ENCODE measurements at places on chromosomes 2 and 18.

GRCh38 chr2:112084689-112085374 lies 29.8 kb downstream of the TMEM87B start:
- DNase-seq: no peak

DNA sequence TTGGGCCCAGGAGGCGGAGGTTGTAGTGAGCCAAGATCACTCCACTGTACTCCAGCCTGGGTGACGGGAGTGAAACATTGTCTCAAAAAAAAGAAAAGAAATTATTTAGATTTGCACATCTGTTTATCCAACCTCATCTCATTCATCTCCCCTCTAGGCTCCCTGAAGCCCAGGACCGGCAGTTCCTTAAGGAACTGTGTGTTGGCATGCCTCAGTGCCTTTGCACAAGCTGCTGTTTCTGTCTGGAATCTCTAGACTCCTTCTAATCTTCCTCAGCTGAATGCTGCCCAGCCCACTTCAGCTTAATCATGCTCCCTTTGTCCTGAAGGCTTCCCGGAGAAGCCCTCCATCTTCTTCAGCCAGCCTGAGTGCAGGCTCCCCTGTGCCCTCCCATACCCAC lies 10.9 kb upstream of the RFX8 start:
- DNase-seq: no peak

DNA sequence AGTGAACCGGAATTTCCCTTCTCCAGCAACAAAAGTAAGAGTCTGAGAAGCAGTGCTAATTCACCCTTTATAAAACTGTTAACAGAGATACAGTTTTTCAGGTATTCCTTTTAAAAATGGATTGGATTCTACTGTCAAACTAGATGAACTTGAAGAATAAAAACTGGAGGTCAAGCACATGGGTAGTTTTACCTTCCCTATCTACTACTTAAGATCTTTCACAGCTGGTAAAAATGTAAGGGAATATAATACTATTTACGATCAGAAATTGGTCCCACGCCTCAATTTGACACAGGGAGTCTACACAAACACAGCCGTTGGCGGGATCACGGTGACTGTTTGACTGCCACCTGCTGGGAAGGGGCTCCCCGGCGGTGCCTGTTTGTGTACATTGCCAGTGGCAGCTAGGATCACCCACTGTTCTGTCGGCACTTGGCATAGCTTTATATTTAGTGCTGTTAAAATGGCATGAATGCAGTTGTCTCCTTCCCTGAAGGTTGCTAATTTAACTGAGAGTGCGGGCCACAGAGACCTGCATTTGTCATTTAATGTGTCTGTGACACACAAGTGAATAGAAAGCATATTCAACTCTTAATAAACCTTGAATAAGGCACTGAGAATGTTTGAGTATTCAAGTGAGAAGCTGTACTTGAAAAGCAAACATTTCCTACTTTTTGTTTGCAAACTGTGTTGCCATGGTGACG lies 59.5 kb downstream of the ABCG8 start:
- DNase-seq: no peak

DNA sequence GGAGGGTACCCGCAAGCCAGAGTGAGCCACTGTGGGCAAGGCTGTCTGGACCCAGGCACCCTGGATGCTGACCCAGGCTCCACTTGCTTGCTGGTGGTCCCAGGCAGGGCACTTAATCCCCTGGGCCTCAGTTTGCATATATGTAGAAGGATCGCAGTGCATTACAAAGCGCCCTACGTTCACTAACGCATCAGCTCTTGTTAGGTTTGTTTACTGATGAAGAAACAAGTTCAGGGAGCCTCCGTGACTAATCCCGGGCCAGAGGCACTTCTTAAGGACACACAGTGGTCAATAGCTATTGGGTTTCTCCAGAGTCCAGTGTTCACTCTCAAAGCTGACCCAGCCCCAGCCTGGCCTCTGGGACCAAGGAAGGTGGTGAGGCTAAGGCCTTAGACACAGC lies 70.2 kb downstream of the LBH start:
- DNase-seq: no peak

- DNase-seq: no peak
These were observed 75.2 kb upstream of the EPB41L5 start for GRCh38 chr2:119937680-119938079.

GRCh38 chr18:75223687-75224347 lies 13.2 kb downstream of the TSHZ1 start:
- no peak for DNase-seq

- peak; percentile 28 for DNase-seq
These were observed 107.2 kb downstream of the CD226 start for GRCh38 chr18:69840445-69840844.

DNA sequence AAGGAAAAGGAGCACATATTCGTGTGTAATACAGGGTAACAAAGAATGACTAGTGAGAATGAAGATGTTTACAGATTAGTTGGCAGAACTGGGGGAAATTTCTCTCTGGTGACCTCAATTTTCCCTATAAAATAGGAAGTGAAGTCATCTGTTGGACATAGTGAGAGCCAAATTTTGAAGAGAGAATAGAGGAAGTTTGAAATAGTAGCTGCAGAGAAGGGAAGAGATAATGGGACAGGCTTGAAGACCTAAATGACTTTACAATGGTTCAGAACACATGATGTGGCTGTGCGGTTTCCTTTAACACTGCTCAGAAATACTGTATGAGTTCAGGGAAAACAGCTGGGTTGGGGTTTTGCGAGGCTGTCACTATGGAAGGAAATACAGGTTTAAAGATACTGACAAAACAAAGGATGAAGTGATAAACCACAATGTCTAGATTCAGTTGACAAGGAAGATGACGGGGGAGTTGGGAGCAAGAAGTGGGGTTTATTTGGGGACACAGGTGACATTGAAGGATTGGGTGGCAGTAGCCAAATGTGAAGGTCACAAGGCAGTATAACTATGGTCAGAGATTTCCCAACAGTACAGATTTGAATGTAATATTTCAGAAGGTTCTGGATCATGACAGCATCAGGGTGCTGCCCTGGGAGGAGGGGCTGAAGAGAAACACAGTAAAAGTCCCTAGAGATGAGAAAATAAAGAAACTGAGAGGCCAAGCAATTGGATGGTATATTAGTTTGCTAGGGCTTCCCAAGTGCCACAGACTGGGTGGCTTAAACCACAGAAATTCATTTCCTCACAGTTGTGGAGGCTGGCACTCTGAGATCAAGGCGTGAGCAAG lies 82.6 kb upstream of the TANK start:
- DNase-seq: peak; percentile 64

GRCh38 chr2:75523313-75524275 lies 37.1 kb downstream of the EVA1A start:
- DNase-seq: peak; percentile 96

GRCh38 chr18:47815486-47816270 lies 114.8 kb downstream of the SMAD2 start:
- no peak for DNase-seq

DNA sequence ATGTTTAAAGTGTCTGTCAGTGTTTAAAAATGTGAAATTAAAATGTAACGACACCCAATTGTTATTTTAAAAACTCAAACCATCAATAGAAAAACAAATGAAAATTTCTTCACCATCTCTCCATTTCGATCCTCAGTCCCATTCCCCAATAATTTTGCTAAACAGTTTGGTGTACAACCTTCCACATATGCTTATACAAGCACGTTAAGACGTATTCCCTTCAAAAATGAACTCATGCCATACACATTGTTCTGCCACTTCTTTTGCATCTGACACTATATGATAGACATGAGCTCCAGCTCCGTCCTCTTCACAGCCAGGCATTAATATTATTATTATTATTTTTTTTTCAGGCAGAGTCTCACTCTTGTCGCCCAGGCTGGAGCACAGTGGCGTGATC lies 14.1 kb upstream of the MYCN start:
- DNase-seq: no peak

GRCh38 chr18:29436459-29436858 lies 1259.5 kb upstream of the CDH2 start:
- DNase-seq: no peak

- DNase-seq: peak; percentile 14
These were observed 133.9 kb downstream of the ARHGAP15 start for GRCh38 chr2:143263066-143263625.

- DNase-seq: no peak
These were observed 19.1 kb downstream of the EFHD1 start for GRCh38 chr2:232652505-232652851.

- peak; percentile 83 for DNase-seq
These were observed 39.0 kb upstream of the NEDD4L start for GRCh38 chr18:58005011-58005410.

DNA sequence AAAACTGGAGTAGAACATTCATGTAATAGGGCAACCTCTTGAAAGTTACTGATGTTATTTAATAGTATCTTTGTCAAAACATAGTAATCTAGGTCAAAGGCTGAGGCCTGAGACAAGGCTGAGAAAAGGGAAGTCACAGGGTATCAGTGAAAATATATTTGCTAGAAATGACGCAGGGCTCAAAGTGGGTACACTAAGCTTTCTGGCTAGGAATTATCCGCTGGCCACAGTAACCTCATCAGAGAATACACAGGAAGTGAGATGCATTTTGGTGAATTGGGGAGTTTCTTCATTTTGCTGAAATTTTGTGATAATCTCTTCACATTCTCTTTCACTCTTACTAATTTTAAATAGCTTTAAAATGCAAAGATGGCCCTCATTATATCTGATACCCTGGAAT lies 206.8 kb downstream of the OTX1 start:
- DNase-seq: no peak

DNA sequence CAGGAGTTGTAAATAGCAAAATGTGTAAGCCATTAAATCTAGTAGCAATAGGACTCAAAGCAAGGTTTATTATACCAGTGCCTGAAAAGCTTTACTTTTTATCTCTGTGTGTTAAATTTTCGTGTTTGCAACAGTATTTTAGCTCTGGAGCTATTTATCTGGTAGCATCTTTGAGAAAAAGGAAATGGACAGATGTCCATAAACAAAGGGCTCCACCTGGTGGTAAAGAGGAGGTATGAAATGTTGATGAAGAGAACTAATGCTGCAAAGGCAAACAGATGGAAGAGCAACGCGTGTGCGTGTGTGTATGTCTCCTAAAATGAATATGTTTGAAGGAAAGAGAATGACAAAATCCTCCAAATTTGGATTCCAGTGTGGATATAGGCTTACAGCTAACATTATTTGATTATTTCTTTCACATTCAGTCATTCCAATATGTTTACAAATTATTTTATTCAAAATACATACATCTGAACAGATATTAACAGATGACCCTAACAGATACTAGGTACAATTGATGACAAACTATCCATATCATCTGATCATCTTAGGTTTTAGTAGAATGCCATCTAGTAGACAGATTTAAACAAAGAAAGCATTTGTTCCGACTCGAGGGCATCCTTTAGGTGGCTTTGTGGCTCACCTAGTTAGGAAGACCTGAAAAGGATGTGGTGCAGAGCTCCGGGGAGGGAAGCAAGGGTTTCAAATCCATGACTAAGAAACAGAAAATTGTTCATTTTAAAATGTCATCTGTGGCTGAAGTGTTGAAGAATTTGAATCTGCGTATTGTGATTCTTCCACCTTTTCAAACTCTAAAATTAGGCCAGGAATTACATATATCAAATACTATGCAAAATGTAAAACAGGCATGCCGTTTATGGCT lies 383.3 kb downstream of the MTX2 start:
- peak; percentile 59 for DNase-seq

DNA sequence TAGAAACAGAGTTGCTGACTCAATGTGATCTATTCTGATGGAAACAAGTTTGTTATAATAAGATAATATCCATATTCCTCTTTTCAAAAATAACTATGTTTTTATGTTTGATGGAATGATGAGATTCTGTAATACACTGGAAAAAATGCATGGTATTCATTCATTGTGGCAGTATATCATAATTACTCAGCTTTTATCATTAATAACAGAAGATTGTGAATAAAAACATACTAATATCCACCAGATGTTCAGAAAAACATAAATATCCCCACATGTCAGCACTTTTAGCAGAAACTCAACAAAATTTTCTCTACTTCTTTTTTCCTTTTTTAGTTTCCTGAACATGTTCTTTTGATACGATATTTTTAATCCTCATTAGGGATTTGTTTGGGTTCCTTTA lies 130.9 kb upstream of the CAVIN2 start:
- no peak for DNase-seq

DNA sequence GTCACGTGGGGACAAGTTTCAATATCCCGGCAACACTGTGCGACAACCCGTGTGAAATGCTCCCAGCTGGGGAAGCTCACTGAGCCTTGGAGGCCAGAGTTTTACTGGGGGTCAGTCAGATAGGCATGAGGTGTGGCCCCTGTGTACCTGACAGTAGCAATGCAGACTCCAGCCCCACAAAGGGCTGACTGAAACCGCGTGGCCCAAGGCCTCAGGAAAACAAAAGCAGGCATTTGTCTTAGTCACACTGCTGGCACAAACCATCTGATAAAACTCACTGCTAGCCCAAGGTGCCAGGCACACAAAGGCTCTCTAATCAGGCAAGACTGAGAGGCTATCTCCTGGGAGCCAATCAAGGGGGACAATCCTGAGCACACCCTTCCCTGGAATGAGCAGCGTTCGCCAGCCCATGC lies 786.6 kb upstream of the RAB6C start:
- DNase-seq: no peak

- no peak for DNase-seq
These were observed 1586.8 kb upstream of the ACVR2A start for GRCh38 chr2:146258071-146258470.

GRCh38 chr2:222715742-222716141 lies 44.3 kb downstream of the MOGAT1 start:
- DNase-seq: no peak

DNA sequence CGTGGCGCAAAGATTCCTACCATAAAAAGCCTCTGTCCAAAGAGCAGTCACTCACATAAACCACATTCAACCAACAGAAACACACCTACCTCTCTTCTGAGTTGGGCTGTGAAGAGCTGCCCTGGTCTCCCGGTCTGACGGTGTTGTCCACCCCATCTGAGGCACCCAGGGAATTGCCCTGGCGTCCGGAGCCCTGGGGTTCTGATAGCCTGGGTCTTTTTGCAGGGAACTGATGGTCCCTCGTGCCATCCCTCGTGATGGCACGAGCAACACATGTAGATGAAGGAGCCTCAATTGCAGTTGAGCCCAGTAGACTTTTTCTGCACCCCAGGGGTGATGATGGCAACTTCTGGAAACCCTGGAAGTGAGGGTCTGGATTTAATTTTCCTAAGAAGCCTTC lies 13.8 kb downstream of the HJURP start:
- no peak for DNase-seq

- no peak for DNase-seq
These were observed 15.6 kb downstream of the ODC1 start for GRCh38 chr2:10432311-10433181.

GRCh38 chr2:214410128-214410775 lies 602 bp upstream of the VWC2L start:
- no peak for DNase-seq

- DNase-seq: no peak
These were observed 37.5 kb upstream of the FIGN start for GRCh38 chr2:163773276-163773675.

DNA sequence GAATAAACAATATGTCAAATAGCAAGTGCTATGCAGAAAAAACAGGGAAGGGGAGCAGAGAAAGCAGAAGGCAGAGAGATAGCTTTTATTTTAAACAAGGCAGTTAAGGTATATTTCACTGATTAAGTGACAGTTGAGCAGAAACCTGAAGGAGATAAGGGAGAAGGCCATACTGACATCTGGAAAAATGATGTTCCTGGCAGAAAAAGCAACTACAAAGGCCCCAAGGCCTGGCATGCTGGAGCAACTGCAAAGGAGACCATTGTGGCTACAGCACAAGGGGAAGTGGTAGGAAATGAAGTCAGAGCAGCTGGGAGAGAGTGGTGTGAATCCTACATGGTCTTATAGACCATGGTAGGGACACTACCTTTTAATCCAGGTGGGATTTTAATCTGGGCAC lies 8.9 kb upstream of the PCBP1 start:
- no peak for DNase-seq

- no peak for DNase-seq
These were observed 92.6 kb upstream of the CREB1 start for GRCh38 chr2:207437136-207437523.

GRCh38 chr2:60710707-60711106 lies 45.4 kb upstream of the PAPOLG start:
- peak; percentile 13 for DNase-seq
